Activated naive CD8-positive, alpha-beta T cell treated with anti-CD3 and anti-CD28 coated beads for 36 hours (primary cell): ENCODE measurements at places on chromosomes 1 and 21.

- DNase-seq = no peak
Measured at GRCh38 chr1:181015251-181015615, 7.4 kb downstream of the STX6 start.

DNA sequence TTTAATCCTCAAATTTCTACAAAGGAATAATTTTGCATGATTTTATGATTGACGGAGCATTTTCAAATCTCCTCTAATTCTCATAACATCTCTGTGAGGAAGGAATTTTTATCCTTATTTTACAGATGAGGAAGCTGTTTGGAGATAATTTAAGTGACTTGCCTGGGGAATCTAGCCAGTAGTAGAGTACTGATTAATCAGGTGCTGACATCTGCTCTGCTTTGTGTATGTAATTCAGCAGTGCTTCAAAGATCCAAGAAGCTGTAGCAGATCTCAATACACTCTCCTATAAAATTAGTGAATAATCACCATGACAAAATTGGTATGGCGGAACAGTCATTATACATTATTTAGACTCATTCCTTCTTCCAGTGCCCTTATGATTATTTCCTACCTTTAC, 46.0 kb downstream of the DPH5 start:
- DNase-seq = no peak

DNA sequence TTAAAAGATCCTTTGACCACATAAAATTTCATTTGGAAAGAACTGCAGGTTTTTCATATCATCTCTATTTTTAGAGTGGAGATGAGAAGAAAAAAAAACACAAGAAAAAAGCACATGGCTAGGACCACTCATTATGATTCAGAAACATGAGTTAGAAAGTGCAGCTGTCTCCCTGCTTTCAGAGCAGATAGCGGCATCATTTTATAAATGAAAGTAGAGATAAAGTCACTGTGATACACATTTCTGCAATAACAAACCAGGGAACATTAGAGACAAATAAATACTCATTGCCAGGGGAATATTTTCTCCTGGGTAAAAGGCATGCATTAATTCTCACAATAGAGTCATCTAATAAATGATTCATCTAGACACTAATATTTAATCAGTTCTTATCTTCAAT, 87.5 kb upstream of the PLPPR4 start:
- DNase-seq = no peak

GRCh38 chr1:153946622-153947241, at the start of gene DENND4B:
DENND4B (minus strand) TSS chr1:153946718; CDS start chr1:153944374, 2,344 bp downstream.
- DNase-seq = peak; percentile 83

DNA sequence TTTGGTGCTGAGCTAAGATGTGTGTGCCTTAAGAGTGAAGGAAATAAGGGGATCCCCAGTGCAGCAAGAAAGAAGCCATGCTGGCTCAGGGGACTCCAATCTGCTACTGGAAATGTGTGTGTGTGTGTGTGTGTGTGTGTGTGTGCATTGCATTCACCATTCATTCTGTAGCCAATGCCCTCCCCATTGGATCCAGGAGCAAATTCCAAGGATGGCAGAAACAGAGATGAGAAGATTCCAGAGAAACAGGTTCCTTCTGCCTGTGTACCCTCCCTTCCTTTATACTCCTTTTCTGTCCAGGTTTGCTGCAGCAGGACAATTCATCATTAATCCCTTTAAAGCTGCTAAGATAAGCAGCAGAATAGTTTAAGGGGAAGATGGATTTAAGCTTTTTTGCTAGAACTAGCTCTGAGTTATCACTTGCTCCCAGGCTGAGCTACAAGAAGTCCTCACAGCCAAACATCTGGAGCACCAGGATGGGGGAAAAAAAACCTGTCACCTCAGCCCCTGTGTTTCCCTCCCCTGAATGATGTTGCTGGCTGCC, 3.2 kb downstream of the SLC6A17 start:
- DNase-seq = no peak

DNA sequence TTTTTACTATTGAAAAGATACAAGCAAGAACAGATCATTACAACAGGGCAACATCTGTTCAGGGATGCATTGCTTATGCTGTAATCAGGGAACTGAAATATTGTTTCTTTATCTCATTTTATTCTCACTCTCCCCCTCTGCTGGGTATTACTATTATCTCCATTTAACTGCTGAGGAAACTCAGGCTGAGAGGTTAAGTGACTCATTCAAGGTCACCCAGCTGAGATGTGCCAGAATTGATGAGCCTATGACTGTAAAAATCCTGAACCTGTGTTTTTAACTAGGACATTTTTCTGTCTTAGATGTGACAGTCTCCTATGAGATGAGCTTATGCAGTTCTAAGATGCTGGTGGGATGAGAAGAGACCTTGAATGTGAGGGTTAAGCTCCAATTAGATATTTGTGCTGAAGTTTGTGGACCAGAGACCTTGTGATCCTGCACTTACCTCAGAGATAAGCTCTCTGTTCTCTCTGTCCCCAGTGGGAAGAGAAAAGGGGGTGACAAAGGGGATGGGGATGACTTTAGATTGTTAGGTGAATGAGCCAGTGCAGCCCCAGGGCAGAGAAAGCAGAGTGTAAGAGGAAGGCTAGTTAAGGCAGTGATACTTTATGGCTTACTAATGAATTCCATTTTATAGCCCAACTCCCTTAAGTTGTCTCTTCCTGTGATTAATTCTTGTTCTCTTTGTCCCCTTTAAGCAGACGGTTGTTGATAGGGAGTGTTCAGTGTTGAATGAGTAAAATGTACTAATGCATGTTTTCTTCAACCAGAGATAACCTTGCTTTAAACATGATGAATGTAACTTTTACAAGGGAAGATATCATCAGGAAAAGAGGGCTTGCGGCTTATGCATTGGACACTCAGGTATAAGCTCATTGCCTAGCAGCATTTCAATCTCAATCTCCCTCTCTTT, 111.4 kb downstream of the HLX start:
- DNase-seq = no peak

- DNase-seq = no peak
Measured at GRCh38 chr21:43944757-43945156, 67.4 kb upstream of the TRAPPC10 start.

DNA sequence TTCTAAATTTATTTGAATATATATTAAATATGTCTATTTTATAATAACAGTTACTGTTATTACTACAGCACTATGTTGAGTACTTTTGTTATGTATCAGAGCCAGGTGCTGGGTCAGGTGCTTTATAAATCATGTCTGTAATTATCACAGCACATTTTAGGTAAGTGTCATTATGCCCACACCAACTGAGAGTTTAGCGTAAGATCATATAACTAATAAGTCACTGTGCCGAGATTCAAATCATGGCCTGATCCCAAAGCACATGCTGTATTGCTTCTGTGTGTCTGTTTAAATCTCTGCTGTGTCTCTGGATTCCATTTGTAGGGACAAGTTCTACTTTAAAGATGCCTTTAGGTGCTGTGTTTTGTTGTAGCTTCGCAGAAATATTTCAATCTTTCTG, 1.9 kb downstream of the GPSM2 start:
- DNase-seq = no peak

DNA sequence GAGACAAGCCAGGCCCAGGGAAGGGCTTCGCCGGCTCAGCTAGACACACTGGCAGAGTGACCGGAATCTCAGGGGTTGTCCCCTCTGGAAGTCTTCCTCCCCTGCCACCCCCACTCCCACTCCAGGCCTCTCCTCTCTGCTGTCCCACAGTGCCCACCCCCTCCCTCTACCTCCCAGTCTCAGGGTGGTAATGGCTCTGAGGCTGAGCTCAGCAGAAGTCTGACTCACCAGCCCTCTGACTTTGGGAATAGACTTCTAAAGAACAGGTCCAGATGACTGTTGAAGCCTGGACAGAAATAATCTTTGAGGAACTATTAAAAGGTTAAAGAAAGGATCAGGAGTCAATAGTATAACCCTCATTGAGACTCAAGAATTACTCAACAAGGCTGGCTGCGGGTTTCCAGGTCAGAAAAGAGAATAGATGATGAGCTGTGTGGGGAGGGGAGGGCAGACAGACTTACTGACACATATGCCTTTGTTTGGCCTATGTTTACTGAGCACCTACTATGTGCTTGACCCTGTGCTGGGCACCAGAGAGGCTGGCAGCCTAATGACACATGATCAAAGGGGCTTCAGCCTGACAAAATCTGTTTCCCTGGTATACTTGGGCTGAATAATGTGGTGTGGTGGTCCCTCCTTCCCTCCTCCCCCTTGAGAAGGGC, 8.2 kb downstream of the HCRTR1 start:
- DNase-seq = no peak

DNA sequence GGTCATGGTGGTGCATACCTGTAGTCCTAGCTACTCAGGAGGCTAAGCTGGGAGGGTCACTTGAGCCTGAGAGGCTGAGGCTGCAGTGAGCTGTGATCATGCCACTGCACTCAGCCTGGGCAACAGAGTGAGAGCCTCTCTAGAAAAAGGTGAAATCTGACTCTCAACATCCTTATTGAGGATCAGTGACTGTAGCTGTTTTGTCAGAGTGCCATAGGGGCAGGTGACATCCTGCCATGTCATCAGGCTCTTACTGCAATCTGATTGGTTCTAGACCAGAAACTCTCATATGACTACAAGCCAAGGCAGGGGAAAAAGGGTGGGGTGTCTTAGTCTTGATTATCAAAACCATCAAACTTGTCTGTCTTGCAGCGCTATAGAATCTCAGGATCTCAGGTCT, 62.8 kb upstream of the NGF start:
- DNase-seq = no peak

DNA sequence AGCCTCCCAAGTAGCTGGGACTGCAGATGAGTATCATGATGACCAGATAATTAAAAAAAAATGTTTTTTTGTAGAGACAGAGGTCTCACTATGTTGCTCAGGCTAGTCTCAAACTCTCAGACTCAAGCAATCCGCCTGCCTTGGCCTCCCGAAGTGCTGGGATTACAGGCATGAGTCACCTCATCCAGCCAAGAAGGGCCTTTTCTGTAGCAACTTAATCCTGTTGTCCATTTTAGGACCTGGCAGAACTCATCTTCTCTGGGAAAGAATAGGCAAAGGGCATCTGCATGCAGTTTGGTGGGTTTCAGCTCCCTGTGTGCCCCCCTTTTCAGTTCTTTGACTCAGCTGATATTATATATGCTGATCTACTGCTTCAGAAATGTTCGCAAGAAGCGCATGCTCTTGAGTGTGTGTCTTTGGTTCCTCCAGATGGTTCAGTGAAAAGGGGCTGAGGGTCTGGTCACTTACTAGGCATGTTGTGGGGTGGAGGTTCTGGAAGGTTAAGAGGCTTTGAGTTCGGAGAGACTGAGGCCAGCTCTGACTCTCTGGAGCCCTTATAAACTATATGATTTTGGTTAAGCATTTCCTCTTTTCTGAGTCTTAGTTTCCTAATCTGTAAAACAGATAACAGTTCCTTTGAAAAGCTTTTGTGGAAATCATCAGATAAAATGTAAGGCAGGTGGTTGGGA, 19.4 kb upstream of the SRSF4 start:
- DNase-seq = no peak

- no peak for DNase-seq
Measured at GRCh38 chr1:163863731-163864130, 542.0 kb downstream of the NUF2 start.

DNA sequence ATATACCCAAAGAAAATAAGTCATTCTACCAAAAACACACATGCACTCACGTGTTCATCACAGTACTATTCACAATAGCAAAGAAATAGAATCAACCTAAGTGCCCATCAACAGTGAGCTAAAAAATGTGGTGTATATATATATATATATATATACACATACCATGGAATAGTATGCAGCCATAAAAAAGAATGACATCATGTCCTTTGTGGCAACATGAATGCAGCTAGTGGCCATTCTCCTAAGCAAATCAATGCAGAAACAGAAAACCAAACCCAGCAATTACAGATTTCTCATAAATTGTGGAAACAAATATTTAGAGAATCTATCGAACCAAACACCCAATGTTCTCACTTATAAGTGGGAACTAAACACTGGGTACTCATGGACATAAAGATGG, 585.7 kb downstream of the SMYD3 start:
- no peak for DNase-seq

GRCh38 chr21:31967334-31967733, 94.5 kb downstream of the HUNK start:
- no peak for DNase-seq

DNA sequence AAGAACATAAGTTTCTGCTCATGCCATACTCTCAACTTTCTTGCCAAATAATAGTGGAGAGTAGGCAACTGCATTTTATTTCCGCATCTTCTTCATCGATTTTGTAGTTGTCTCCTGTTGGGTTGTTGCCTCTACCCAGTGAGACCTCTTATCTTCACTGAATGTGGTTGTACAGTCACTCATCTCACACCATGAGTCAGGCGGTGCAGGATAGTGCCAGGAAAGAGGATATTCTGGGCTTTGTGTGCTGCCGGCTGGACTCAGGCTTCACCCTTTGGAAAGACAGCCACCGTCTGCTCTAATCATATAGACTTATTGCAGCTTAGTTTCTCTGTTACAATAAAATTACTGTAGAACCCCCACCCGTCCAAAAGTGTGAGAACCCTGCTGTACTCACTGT, 154.3 kb upstream of the USP24 start:
- DNase-seq = no peak

DNA sequence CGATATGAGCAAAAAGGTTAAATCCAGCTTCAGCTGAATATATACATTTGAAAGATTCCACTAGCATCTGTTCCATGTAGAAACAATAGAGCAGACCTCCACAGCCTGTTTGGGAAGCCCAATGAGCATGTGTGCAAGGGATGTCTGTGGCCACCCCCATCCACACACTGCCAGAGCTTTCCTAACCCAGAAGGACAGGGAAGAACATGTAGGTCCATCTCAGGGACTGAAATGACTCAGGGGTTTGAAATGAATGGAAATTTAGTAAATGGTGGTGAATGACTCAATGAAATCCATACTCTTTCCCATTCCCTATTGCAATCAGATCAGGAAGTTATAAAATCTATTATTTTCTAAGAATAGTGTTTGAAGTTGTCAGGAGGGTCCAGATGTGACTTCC, 397.2 kb downstream of the DUSP10 start:
- DNase-seq = no peak

- DNase-seq = peak; percentile 36
Measured at GRCh38 chr1:27489501-27489972, 430 bp downstream of the WASF2 start.

GRCh38 chr1:86000601-86001000, 156.0 kb downstream of the COL24A1 start:
- no peak for DNase-seq

DNA sequence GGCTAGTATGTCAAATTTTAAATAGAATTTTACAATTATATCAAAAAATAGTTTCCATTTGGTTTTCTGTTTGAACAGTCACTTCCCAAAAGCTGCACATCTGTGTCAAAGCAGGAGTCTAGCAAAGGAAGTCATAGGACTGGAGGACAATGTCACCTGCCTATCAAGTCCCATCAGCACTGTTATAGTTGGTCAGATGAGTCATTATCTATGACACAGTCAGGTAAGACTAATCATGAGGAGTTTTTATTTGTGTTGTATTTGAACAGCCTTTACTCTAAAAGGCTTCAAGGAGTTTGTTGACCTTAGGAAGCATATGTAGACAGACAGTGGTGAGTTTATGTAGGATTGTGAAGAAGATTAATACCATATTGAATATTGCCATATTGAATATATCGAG, 74.2 kb upstream of the QSOX1 start:
- no peak for DNase-seq

DNA sequence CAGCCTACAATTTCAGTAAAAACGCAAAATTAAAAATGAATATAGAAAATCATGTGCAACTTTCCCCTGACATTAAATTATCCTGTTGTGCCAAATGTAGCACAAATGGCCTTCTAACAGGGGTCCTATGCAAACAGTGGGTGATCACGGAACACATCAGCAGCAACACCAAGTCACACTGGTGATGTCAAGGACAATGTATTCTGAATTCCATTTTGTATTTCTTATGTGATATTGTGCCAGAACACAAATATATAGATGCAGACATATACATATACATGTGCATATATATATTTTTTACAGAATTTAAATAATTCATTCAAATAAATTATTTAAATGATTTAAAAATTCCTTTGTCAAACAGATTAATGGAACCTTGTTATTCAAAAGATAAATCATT, 8.6 kb upstream of the ADGRL2 start:
- DNase-seq = no peak
